ENCODE measurements at places on chromosomes 7 and 10.

DNA sequence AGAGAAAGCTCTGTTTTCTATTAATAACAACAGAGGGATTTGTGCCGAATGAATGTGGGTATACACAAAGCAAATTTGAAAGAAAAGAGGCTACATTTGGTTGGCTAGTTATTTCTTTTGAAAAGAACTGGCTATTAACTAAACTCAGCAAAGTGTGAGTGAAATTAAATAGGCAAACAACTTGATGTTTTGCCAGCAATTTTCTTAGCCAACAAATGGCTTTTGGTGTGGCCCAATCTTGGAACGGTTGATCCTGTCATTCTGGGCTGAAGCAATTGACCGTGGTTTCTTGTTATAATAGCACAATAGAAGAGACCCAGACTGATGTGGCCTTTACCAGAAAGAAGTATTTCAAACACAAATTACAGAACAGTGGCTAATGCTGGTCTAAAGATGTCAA, 898.6 kb downstream of the KCNMA1 start:
- no peak for DNase-seq

GRCh38 chr10:21747809-21748208, 213.8 kb downstream of the MLLT10 start:
- no peak for DNase-seq

GRCh38 chr7:83648464-83649241, at the start of gene SEMA3E:
SEMA3E (minus strand) TSS chr7:83649139.
- DNase-seq, result peak; percentile 67

GRCh38 chr10:7706534-7707073, 3.5 kb downstream of the ITIH2 start:
- DNase-seq, result peak; percentile 17

- no peak for DNase-seq
Observed at GRCh38 chr10:132021504-132022143, 39.9 kb upstream of the BNIP3 start.

DNA sequence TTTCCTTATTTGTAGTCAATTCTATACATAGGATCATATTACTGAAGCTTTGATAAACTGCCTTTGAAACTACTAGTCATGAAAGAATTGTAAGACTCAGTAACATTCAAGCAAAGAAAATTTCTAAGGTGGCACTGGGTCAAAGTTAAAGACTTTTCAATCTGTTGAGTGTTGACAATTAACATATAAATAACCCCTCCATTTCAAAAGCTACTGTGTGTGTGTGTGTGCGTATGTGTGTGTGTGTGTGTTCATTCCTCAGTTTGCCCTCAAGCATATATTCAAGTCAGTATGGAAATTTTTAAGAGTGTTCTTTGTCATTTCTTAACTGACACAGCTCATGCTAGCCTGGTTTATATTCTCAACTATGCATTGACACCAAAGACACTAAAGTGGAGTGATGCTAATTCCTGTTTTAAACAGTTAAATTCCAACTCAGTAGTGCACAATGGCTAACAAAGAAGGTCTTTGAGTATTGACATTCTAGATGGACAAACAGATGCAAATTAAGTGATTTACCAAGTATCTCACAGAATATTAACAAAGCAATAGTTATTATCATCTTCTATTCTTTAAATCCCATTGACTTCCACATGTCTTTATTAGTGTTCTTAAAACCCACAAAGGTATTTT, 314.8 kb upstream of the GRM3 start:
- DNase-seq, result no peak

DNA sequence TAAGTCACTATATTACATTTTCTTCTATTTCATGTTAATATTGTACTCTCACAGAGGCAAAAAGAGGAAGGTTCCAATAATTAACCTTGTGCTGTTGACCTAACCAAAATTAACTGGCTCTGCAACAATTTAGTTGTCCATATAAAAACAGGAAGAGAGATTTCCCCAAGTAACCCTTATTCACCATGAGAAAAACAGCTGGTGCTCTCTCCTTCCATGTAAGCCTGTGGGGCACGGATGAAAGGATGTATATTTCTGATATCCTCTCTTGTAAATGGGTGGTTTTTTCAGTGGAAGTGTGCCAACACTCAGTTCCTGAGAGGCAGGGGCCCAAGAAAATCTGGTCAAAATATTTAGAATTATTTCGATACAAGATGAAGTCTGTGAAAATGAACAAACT, 358.1 kb downstream of the CRPPA start:
- DNase-seq, result no peak

GRCh38 chr10:621513-621912, 68.0 kb downstream of the DIP2C start:
- DNase-seq, result no peak

GRCh38 chr7:42198974-42199668, 37.9 kb downstream of the GLI3 start:
- DNase-seq, result no peak

DNA sequence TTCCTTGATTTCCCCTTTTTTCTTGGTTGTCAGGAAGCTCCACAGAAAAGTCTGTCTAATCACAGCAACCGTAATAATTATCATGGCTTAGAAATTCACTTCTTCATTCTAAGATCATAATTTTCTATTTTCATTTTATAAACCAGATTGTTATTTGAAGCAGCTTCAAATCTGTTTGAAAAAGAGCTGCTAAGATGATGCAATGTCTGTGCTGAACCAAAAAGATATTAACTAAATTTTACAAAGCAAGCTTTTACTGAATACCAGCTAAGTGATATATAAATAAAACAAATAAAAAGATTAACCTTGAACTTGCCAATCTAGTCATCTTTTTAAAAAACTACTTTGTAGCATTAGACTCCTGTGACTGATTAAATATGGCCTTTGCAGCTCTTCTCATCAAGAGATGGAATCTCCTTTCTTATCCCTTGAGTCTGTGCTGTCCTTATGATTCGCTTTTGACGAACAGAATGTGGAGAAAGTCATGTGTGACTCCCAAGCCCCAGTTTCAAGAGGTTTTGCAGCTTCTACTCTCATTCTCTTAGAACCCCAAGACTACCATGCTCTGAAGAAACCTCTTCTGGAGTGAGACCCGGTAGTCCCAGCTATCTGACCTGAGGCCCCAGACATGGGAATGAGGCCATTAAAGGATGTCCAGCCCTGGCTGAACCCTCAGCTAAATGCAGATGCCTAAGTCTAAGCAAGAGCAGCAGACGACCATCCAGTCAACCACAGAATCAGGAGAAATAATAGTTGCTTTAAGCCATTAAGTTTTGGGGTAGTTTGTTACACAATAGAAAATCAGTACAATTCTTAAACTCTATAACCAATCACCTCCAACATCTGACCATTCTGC, 14.4 kb downstream of the NAMPT start:
- no peak for DNase-seq

- no peak for DNase-seq
Observed at GRCh38 chr10:129780198-129780597, 183.9 kb downstream of the EBF3 start.

GRCh38 chr10:111747751-111748150, 435.8 kb downstream of the GPAM start:
- no peak for DNase-seq

DNA sequence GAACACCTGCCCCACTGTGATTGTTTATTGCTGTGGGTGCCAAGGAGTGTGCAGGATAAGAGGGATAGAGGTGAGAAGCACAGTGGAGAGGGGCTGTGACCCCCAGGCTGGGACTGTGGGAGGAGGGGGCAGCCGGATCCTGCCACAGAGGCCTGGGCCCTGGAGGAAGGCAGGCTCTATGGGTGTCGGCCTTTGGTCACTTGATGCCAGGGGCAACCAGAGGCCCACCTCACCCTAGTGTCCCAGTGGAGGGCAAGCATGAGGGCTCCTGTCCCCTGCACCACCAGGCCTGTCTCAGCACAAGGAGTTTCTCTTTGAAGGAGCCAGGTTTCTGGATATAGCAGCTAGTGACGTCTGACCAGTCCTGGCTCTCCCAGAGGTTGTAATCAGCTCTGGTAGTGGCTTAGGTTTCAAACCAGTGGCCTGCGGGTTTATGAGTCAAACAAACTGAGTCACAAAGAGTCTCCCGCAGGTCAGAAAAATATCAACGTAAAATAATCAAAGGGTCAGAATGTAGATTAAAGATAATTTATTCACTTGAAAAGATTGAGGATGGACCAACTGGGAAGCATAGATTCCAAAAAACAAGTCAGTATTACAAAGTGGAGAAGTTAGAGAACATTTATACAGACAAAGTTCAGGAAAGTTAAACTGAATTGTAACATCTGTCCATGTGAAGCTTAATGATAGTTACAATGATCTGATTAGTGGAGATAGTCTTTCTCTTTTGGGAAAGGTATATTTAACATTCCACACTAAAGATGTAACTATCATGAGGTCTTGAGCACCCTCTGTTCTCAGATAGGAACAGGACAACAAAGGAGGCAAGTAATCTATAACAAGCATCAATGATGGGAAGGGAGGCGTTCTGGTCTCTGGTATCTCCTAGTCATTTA, 37.2 kb upstream of the ZNF488 start:
- no peak for DNase-seq

DNA sequence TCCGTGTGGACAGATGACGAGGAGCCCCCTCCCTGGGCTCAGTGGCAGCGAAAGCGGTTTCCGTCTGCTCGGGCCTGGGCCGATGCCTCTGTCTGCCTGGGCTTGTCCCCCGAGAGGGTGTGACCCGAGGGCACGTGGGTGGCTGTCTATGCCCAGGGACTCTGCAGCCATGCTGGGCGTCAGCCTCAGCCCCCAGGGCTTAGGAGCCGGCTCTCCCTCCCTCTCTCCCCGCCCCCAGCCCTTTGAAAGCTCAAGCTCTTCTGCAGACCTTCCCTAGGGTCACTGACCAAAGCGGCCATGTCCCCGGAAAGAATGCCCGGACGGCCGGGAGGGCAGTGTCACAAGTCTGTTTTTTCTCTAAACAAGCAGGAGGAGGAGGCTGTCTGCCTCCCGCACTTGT, 7.1 kb downstream of the MICALL2 start:
- DNase-seq, result no peak

DNA sequence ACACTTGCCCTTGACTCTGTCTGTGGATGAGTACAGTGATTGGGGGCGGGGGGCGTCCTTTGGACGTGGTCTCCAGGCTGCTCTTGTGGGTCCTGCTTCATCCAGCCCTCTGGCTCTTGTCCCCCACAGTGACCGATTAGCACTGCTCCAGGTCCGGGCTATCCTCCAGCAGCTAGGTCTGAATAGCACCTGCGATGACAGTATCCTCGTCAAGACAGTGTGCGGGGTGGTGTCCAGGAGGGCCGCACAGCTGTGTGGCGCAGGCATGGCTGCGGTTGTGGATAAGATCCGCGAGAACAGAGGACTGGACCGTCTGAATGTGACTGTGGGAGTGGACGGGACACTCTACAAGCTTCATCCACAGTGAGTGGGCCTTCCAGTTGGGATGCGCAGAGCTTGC, 18.3 kb downstream of the TACR2 start:
- no peak for DNase-seq

GRCh38 chr7:151010307-151011096, 13.8 kb downstream of the ATG9B start:
- no peak for DNase-seq

DNA sequence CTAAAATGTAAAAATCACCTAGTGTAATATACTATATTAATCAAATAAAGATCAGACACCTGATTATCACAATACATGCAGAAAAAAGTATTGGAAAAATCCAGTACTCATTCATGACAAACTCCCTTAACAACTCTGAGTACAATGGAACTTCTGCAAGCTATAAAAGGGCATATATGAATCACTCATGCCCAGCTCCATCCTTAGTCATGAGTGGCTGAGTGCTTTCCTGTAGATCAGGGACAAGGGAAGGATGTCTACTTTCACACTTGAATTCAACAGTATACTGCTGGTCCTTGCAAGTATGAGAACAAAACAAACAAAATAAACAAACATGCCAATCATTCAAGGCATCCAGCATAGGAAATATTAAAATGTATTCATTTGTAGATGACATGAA, 116.5 kb downstream of the ADARB2 start:
- peak; percentile 14 for DNase-seq

DNA sequence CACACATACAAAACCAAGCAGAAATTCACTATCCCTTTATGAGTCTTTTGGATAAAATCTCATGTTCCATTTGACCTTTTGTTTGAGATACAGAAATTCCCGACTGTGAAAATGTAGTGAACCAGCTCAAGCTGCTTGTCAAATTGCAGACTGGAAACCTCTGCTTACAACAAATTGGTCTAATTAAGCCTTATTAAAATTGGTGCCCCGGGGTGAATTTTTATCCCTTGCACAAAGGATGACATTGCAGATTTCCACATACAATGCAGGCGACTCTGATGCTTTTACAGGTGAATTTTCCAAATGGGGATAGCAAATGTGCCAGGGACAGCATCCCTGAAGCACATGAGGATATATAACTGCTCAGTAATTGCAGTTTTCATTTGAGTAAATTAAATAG, 257.3 kb downstream of the BMPER start:
- no peak for DNase-seq

- DNase-seq, result no peak
Observed at GRCh38 chr7:18846765-18847215, 270.6 kb downstream of the TWIST1 start.

DNA sequence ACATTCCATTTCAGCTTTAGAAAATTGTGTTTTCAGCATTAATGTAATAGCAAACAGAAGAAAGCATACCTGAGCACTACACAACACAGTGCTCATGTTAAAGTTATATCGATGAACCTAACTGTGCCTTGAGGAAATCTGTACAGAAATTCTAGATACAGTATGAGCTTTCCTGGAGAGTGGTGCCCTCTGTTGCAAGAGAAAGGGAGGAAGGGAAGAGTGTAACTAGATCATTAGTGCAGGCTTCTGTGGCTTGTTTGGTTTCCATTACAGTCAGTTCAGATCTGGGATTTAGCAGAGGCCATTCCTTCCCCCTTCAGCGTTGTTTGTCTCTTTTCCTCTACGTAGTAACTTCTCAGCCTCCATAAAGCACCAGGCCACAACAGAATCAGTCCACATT, 139.7 kb downstream of the HTR7 start:
- DNase-seq, result no peak

GRCh38 chr7:139711991-139712743, 65.6 kb downstream of the HIPK2 start:
- DNase-seq, result no peak

GRCh38 chr7:25496476-25497368, 268.4 kb upstream of the NPVF start:
- DNase-seq, result no peak
